ENCODE measurements at places on chromosomes 5 and 9.

GRCh38 chr5:143454936-143455516, 51.5 kb upstream of the NR3C1 start:
- no peak for DNase-seq

GRCh38 chr9:135070198-135070951, 17.1 kb upstream of the OLFM1 start:
- no peak for DNase-seq

DNA sequence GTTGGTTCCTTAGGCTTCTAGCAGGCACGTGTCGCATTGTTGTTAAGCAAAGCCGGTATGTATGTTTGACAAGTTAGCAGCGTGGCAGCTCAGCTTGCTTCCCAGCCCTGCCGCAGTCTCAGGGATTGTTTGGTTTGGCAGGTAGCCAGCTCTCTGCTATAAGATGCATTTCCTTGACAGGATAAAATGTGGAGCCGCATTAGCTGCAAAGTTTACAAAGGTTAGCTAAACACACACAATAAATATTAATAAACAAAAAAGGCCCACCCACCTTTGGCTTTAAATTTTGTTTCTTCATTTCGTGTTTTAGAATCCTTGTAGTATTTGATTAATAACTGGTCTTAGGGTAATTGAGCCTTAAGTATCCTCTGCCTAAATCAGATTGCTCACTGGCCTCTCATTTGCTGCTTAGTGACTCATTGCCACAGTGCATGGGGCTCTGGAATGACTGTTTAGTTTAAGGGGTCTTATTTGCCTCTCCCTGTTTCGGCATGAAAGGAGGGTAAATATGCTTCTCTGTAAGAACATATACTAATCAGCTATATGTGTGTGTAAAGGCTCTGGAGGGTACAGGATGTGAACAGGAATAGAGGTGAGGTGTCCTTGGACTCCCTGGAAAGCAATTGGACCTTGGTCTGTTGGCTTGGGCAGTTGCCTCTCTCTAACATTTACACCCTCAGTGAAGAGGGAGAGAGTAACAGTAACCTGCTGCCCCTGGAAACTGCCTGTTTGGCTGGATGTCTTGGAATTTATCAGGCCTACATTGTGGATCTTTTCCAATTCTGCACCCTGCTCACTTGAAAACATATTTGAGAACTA, 122.0 kb downstream of the GDNF start:
- no peak for DNase-seq

- DNase-seq: no peak
These were observed 1165.6 kb upstream of the SEMA6A start for GRCh38 chr5:117740268-117740667.

DNA sequence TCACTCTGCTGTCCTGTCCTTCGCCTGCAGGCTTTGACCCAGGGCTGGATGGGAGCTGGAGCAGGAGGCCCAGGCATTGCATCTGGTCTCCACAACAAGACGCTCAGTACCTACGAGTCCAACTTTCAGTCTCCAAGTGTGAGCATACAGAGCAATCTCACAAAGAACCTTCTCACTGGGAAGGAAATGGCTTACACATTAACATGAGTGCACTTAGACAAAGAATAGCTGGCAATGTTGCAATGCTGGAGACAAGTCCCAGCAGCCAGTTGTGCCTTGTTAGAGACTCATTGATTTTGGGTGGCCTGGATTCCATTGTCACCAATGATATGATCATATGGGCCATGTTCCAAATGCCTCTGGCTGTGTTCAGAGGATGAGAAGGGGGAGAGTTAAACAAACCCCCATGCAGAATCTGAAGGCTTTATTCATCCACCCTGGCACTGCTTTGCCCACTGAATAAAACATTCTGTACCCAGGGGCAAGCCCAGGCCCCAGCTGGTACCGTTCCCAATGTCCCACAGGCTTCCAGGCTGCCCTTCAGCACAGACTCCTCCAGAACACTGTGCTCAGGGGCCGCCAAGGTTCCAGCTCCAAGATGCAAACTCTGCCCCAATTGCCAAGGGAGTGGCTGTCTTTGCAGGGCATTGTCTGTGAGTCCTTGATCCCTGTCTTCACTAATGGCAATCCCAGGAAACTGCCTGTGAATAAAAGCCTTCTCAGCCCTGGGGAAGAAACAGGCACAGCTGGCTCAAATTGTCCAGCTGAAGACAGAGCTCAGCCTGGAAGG, 185.5 kb downstream of the HSD17B3 start:
- DNase-seq: no peak

DNA sequence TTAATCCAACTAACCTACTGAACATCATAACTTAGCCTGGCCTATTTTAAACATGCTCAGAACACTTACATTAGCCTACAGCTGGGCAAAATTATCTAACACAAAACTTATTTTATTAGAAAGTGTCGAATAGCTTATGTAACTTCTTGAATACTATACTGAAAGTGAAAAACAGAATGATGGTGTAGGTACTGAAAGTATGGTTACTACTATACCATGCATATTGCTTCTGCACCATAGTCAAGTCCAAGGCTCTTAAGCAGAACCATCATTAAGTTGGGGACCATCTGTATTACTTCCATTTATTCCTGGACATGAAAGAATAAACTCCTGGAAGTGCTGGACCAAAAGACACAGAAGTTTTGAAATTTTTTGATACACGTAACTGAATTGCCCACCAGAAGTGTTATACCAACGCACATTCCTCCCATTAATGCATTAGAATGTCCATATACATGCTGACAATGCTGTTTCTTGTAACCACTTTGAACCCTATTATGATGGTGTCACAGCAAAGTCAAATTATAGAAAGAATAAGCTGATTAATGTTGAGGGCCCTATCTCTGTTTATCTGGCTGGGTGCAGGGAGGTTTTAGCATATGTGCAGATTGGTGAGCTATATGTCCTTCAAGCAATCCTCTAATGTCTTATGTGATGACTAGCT, 375.7 kb downstream of the ACTL7B start:
- DNase-seq: no peak

DNA sequence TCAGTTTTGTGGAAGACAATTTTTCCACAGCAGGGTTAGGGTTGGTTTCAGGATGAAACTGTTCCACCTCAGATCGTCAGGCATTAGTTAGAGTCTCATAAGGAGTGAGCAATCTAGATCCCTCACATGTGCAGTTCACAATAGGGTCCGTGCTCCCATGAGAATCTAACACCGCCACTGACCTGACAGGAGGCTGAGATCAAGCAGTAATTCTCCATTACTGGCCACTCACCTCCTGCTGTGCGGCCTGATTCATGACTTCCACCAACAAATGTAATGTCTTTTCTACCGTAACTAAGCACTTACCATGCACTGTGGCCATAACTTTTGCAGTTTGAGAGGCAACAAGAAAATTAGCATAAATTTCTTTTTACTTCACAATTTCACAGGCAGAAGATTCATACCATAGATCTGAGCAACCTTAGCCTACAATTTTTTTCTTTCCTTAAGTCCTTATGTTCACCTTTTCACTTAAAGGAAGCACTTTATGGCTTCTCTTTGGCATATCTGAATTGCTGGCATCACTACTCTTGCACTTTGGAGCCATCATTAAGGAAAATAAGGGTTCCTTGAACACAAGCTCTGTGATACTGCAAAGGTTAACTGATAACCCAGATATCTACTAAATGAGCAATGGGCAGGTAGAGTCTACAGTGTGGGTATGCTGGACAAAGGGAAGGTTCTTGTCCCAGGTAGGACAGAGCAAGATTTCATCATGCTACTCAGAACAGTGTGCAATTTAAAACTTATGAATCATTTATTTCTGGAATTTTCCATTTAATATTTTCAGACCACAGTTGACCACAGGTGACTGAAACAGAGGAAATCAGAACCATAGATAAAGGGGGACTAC, 83.0 kb upstream of the IFNK start:
- no peak for DNase-seq

DNA sequence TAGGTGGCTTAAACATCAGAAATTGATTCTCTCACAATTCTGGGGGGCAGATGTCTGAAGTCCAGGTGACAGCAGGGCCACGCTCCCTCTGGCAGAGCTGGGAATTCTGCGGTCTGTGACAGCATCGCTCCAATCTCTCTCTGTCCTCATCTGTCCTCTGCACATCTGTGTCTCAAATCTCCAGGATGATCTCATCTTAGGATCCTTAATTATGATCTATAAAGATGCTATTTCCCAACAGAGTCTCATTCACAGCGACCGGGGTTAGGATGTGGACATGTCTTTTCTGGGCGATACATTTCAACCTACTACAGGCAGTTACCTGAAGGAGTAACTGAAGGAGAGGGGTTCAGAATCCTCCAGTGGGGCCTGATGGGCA, 31.4 kb downstream of the ANKRD33B start:
- no peak for DNase-seq

GRCh38 chr5:78300464-78301045, 6.1 kb upstream of the AP3B1 start:
- no peak for DNase-seq

DNA sequence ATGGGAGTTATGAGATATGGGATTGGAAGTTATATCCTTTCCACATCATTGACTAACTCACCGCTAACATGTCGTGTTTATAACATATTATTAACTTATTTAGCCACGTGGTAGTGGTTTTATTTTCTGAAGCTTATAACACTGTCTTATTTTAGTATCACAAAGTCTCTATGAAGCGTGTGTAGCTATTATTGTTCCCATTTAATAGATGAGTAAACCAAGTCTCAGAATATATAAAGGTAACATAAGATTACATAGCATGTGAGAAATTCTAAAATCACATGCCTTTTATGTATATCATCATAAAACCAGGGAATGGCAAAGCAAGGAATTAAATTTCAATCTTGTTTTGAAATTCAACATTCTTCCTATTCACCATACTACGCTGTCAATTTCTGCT, 15.3 kb downstream of the AP3B1 start:
- DNase-seq: no peak

GRCh38 chr5:42321785-42322184, 101.5 kb upstream of the GHR start:
- no peak for DNase-seq

DNA sequence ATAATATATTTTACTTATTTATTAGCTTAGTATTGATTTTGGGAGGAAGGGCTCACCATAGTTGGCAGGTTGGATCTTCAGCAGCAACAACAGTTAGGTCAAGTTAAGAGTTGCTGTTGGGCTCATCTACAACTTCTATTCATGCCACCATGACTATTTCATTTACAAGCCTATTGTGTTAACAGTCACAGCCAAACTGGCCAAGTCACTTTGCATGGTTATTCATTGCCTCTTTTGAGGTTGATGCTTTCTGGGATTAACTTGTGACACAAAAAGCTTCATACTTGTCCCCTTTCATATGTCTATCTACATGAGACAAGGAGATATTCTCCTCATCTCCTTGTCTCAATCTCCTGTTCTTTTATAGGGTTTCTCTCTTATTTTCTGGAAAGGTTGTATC, 98.3 kb downstream of the WDR70 start:
- no peak for DNase-seq

DNA sequence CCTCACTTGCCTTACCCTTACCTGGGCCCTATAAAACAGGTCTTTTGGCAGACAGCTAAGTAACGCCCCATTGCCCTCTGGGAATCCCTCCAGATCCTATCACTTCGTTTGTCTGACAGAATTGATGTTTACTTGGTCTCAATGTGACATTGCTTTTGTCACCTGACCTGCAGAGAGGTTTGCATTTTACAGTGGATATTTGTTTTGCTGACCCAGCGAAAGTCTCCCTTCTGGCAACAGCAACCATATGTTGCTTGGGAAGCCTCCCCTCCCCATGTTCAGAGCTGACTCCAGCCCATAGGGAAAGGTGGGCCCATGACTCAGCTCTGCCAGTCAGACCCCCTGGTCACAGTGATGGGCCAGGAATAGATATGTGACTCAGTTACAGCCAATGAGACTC, 54.0 kb upstream of the LARP1 start:
- DNase-seq: no peak

GRCh38 chr5:95900383-95900958, 61.2 kb downstream of the ELL2 start:
- DNase-seq: no peak

- DNase-seq: no peak
These were observed 904 bp downstream of the GDNF start for GRCh38 chr5:37838933-37839341.

DNA sequence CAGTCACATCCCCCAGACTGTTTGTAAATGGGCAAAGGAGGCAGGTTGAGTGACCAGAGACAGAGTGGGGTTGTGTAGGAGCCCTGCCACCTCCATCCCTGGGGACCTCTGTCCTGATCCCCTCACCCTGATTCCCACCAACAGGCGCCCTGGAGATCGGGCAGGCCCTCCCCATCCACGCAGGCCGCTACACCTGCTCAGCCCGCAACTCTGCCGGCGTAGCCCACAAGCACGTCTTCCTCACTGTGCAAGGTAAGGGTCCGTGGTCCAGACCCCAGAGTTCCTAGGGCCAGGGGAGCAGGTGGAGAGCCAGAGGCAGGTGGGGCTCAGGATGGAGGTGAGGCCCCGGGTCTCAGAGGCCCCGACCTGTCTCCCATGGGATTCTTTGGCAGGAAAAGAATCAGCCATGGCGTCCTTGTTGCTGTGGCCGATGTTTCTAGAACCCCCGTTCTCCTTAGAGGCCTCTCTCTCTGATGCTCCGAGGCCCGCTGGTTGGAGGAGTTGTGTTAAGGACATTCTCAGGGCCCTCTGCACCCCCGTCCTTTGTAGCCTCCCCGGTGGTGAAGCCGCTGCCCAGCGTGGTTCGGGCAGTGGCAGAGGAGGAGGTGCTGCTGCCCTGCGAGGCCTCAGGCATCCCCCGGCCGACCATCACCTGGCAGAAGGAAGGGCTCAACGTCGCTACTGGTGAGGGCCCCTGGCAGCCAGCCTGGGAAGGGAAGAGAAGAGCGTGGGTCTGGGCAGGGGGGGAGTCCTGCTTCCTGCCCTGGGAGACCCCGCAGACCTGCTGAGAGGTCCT, 41.9 kb upstream of the ASS1 start:
- no peak for DNase-seq
